Left renal cortex interstitium (tissue), 4 donors: ENCODE measurements at places on chromosomes 2 and 18. TPM values are rescaled to one million over a fixed set of nuclear protein-coding genes. Genes with fewer than 3 reads are reported as not detected.

- DNase-seq = no peak
Observed at GRCh38 chr18:69936191-69936558, 11.5 kb downstream of the CD226 start.

Gene SERPINB12
- polyA plus RNA-seq = not detected

GRCh38 chr2:75403991-75404428, 156.7 kb downstream of the EVA1A start:
- DNase-seq = no peak

Gene DUSP2
- polyA plus RNA-seq = 4.8 TPM

GRCh38 chr2:226211439-226211838, 588.2 kb downstream of the IRS1 start:
- no peak for DNase-seq

GRCh38 chr2:126644630-126645191, 11.2 kb upstream of the GYPC start:
- no peak for DNase-seq

Gene NMUR1
- 0.55 TPM for polyA plus RNA-seq

DNA sequence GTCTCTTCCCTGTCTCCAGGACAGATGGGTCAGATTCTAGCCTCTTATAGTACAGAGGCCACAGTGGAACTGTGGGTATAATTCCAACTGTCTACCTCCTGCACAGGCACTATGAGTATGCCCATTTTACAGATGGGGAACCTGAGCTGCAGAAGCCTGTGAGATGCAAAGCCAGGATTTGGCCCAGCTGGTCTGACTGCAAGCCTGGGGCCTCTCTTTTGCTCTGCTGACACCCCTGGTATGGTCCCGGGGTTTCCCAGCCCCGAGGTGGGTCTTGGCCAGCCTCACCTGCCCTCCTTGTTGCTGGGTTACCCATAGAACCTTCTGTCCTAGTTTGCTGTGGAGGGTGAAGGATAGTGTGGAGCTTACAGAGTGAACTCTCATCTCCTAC, 9.8 kb downstream of the HS6ST1 start:
- DNase-seq = no peak

DNA sequence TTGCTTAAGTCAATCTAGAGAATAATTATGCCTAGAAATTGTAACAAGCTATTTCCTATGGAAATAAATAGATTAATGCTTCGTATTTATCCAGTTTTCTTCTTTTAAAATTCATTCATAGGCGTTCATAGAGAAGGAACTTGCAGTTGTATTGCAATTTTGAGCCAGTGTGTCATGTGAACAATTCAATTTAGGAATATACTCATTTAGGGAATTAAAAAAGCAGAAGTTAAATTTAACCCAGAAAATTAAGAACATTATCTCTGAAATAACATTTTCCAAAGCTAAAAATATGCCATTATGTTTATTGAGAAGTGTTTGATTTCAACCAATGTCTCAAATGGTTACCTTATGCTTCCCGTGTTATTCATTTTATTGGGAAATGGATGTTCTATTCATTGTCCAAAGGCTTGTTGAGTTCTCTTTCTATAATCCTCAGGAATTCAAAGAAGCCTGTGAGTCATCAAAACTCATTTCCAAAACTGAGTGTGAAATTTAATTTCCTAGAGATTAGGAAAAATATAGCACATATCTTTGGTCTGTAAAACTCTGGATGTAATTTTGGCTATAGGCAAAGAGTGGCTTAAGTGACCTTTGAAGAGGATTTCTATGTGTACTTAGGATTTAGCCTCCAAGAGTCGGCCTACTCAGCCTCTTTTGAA, 99.7 kb downstream of the SLC8A1 start:
- DNase-seq = no peak

DNA sequence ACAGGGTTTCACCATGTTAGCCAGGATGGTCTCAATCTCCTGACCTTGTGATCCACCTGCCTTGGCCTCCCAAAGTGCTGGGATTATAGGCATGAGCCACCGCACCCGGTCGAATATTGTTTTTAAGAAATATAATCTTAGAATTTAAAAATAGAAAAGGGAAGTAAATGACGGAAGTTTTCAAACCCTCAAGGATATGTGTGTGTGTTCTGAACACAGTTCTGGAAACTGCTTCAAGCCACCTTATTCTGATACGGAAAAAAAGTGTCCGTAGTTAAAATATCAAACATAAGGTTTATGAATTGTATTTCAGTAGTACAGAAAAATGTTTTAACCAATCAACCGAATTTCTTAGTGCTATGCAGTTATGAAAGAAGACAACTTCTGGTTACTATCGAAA, 115.9 kb downstream of the UPP2 start:
- DNase-seq = no peak

GRCh38 chr18:35852786-35853185, 119.7 kb upstream of the RMP24 start:
- DNase-seq = no peak
